Thyroid gland (tissue), 4 donors: ENCODE measurements at places on chromosomes 6 and 20. TPM values are rescaled to one million over a fixed set of nuclear protein-coding genes. Genes with fewer than 3 reads are reported as not detected.

NMBR gene
- 0.33 TPM for total RNA-seq

TBXT gene
- not detected for total RNA-seq

OGFR gene
- 50.0 TPM for total RNA-seq

DEFB125 gene
- total RNA-seq, result not detected

RUNX2 gene
- 4.2 TPM for total RNA-seq

TSHZ2 gene
- total RNA-seq, result 12.7 TPM

ADGRF1 gene
- total RNA-seq, result 16.9 TPM

CAP2 gene
- 9.6 TPM for total RNA-seq

SPEF1 gene
- total RNA-seq, result 2.5 TPM

CYP21A2 gene
- total RNA-seq, result not detected

KCNQ5 gene
- 6.6 TPM for total RNA-seq
